ENCODE measurements at places on chromosomes 1 and 21.

GRCh38 chr21:14877581-14878228 is 187.1 kb downstream of the NRIP1 start:
- DNase-seq = no peak

GRCh38 chr21:31204801-31205200 is 139.3 kb downstream of the TIAM1 start:
- DNase-seq = no peak

- DNase-seq = no peak
Observed at GRCh38 chr1:154725865-154726264, 117.9 kb upstream of the ADAR start.

GRCh38 chr1:78006521-78006920 is 1.8 kb downstream of the DNAJB4 start:
- no peak for DNase-seq

DNA sequence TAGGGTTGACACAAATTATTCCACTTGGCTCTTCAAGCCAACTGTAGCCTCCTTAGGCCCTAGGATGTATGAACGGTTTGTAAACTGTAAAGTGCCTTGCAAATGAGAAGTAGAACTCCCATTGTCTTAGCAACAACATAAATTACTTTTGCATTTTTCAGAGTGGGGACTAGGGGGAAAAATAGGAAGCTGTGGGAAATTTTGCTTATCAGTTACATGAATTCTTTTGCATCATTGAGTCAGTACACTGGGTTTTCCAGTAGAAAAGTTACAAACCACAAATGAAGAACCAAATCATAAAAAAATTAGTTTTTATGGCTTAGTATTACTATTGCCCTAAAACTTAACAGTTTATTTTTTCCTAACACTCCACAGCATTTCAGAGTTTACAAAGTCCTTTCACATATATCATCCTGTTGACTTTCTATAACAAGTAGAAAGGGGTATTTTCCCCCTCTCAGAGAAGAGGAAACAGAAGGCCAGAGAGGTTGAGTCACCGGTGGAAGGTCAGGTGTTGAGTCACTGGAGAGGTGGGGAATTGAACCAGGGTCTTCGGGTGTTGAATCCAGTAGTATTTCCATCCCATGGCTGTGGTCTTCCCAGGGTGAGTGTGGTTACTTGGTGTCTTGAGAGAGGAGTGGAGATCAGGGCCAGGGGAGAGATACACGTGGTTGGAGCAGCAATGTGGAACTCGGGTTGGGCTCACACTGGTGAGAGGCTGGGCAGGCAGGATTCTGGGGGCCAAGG is 71.9 kb upstream of the USP24 start:
- no peak for DNase-seq

DNA sequence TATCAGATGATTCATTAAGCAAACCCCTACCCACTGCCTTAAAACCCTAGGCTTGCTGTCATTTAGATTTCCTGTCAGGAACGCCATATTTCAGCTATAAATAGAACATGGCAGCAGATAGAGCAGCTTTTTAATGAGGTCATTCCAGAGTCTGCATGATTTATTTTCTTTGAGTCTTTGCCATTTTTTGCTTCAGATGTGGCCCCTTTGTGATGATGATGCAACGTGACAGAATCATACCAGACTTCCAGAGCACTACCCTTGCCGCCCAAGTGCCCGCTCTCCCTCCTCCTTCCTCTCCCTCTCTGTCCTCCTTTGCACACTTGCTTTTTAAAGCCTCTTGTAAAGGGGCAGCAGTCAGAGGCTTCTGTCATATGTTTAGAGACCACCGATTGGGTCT is 55.5 kb upstream of the TRIM67 start:
- no peak for DNase-seq
